ENCODE measurements at places on chromosomes 3 and 15.

DNA sequence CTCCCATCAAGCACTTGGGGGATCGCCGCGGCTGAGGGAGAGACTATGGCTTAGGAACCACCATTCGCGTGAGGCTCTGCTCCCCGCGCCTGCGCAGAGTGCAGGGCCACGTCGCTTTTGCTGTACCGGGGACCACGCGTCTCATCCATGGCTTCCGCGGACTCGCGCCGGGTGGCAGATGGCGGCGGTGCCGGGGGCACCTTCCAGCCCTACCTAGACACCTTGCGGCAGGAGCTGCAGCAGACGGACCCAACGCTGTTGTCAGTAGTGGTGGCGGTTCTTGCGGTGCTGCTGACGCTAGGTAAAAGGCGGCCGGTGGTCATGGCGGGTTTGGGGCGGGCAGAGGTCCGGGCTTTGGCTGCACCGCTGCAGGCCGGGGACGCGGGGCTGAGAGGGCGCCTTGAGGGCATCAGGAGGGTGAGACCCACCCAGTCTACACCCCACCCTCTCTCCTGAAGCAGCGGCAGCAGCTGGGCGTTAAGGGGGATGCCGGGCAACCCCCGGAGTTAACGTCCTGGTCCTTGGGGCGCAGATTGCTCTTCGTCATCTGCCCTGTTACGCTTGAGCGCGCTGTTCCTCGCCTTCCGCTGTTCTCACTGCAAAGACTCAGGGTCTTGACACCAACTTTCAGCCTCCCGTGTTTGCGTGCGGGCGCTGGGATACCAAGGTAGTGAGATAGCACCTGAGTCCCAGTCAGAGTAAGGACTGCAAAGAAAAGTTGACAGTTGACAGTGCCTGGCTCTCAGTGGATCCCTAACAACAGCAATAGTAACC lies at the start of gene SRPRB:
TSS of gene SRPRB (plus strand) at position 114 of the 774 bp plus-strand sequence. CDS start at position 148, 34 bp downstream.
- peak; percentile 96 for DNase-seq

DNA sequence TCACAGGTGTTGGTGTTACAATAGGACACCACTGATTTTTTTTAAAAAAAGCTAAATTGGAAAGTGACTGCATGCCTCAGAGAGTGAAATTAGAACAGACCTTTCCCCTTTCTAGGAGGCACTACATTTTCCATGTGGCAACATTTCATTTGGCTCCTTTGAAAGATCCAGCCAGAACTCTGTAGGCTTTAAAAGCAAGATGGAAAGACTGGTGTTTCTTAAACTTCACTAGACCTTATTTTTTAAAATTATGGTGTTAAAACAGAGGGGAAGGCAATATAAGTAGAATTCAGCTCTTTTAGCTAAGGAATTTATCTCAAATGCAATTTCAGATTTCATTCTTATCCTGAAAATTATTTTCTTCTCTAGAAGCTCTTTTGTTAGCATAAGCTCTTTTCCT lies 317.6 kb upstream of the TGFBR2 start:
- no peak for DNase-seq

- peak; percentile 35 for DNase-seq
Observed at GRCh38 chr3:146503461-146504202, 34.3 kb upstream of the PLSCR2 start.

GRCh38 chr15:67783303-67783702 lies 42.0 kb upstream of the SKOR1 start:
- DNase-seq = peak; percentile 19

DNA sequence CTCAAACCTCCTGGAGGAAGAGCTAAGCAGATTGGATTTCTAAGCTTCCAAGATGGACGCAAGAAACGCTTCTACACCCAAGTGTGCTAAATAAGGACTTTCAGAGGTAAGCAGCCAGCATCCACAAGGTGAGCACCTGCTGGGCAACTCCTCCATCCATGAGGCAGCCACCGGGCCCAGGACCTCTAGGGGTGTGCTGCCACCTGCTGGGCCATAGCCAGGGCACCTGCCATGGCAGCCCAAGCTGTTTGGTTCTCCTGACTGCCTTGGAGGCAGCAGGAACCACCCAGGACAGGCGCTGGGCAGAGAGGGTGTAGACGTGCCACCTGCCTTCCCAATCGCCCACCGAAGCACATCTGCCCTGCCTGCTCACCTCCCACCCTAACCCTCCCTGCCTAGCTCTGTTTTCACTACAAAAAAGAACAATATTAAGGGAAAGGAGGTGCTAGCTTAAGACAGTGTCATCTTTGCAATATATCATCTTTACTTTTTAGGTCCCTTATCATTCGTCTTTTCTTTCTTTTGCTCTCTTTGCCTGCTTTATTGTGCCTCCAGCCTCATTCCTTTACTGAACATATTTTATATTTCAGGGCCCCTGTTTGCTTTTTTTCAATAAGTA lies 12.9 kb downstream of the C15orf62 start:
- peak; percentile 71 for DNase-seq

DNA sequence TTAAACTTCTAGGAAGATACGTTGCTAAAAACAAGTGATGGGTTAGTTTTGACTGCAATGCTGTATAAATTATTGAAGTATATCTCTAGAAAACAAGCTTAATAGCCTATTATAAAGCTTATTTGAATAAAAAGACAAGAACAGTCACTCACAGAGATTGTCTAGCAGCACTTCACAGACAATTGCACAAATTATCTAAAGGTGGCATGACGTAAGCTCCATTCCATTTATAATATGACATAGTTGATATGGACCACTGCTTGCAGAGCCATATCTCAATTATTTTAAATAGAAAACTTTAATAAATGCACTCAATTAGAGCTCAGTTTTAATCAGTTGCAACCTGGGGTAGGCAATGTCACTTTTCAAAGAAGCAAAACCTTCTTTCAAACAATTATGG lies 319.9 kb upstream of the GBE1 start:
- no peak for DNase-seq

Data from T-helper 2 cell treated with Interferon-gamma antibody and Interleukin-4, amounts not matched to agents 5 μg/mL and 100 μg/mL, for 36 hours (primary cell).